Sigmoid colon (tissue), 7 donors: ENCODE measurements at places on chromosomes 2 and 18.

- DNase-seq, result no peak
Observed at GRCh38 chr2:212141499-212141898, 397.1 kb downstream of the ERBB4 start.

GRCh38 chr2:147342329-147342728, 502.5 kb upstream of the ACVR2A start:
- no peak for DNase-seq

GRCh38 chr2:101820519-101820918, 123.0 kb downstream of the MAP4K4 start:
- DNase-seq, result no peak

DNA sequence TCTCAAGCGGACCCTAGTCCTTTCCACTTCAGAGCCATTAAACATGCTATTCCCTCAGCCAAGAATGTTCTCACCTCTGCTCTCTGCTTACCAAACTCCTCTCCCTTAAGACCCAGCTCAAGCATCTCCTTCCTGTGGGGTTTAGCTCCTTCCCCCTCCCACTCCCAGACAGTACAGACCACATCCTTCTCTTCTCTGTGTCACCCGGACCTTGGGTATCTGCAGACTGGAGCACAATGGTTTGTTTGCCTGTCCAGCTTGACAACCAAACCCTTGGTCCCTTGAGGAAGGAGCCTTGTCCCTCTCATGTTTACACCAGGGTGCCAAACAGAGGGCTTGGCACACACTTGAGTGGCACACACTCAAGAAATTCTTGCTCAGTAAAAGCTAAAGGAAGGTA, 4.1 kb upstream of the CD8A start:
- DNase-seq, result no peak

DNA sequence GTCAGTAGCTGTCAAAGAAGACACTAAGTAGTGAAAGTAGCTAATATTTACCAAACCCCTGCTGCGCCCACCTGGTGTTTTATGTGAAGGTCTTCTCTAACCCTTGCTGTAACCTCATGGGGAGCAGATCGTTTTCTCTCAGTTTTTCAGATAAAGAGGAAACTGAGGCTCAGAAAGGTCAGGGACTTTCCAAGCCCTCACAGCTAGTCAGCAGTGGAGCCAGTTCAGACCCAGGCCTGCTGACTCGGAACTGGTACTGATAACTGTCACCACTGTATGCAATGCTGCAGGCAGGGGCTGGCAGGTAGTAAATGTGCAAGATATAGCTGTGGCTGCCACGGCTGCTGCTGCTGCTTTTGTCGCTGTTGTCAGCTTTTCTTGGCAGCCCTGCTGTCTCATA, 69.1 kb downstream of the LRRFIP1 start:
- no peak for DNase-seq

DNA sequence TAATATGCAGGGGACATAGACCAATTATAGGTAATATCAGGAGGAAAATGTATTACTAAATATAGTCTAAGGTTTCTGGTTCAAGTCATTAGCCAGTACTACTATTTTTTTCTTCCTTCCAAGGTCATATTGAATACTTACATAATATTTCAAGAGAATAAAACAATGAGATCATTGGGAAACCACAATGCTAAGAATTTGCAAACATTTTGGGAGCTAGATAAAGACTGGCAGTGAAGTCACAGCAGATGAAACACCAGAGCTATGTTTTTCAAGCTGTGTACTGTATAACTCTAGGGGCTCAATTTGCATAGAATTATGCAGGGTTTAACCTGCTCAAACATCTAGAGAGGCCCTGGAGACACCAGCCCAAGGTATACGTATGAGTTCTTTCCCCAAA, 80.5 kb upstream of the KCNH7 start:
- no peak for DNase-seq

DNA sequence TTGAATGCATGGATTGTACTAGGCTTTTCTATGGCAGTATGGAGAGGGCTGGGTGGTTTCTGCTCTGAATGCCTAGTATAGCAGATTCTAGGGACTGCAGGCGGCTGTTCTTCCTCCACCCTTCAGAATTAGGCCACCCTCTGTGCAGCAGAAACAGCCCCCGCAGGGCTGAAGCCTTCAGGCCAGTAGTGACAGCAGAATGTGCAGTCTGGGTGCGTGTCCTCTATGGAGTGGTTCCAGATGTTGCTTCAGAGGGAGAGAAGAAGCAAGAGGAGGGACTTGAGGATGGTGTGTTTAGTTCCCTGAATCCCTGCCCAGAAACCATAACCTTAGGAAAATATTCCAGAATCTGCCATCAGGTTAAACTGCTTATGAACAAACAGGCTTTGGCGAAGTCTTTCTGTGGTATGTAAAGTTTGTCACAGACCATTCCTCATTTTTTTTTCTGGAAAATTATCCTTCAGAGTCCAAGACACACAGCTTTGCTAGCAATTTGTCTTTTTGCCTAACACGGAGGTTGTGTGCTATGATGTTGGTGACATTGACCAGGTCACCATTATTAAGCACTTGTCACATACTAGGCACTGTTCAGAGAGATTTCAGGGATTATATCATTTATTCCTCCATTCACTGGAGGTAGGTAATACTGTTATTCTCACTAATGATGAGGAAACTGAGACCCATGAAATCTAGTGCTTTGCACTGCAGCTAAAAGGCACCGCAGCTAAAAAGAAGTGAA, 21.1 kb downstream of the CASP10 start:
- peak; percentile 77 for DNase-seq

DNA sequence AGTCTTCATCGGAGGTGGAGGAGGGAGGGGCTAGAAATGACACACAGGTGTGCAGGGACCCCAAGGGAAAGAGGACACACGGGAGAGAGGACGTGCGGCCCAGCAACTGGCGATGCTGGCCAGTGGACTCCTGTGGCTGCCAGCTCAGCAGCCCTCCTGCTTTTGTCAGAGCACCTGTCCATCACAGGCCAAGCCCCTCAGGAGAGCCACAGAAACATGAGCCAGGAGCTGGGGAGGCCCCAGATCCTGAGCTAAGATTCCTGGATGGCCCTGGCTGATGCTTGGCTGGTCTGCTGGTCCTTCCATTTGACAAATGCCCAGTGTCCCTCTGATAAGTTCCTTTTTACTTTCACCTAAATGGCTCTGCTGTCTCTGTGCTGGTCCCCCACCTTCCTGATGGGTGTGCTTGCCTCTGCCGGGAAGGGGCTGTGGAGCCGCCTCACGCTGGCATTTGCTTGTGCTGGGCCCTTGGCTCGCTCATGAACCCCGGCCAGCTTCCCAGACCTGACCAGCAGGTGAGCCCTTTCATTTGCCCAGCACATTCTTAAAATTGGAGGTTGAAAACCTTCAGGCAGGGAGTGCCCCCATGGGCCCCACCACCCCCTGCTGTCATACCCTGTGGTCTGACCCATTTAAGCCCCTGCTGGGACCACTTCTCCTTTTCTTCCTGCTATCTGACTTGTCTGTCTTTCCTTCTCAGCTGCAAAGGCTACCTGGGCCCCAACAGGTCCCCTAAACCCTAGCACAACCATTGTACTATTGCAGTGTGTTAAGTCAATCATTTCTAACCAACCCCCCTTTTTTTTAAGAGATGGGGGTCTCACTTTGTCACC, 37.3 kb downstream of the CYP27C1 start:
- DNase-seq, result peak; percentile 49

DNA sequence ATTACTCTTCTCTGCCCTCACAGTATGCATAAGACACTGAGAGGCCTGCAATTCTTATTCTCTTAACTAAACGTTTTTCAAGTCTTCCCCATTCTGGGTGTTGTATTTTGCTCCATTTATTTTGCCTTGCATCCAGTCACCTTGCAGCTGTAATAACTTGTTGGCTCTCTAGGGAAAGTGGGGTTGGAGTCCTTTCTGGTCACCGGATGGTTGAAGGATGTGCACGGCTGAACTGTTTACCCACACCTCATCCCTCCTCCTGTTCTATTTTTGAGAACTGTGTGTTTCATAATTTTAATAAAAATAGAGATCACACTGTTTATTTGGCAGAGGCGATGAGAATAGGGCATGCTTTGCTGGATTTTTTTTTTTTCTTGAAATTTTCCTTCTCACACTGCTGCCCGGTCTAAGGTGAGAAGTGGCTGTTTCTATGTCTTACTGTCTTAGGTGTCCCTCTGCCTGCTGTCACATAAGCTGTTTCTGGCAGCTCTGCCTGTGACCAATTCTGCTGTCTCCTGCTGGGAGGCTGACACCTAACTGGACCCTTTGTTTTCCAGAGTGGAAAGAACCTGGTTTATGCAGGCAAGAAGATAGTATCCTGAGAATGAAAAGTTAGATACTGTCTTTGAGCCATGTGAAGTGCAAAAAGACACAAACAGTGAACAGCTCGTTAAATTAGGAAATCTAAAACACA, 342.6 kb downstream of the DPP10 start:
- DNase-seq, result no peak

DNA sequence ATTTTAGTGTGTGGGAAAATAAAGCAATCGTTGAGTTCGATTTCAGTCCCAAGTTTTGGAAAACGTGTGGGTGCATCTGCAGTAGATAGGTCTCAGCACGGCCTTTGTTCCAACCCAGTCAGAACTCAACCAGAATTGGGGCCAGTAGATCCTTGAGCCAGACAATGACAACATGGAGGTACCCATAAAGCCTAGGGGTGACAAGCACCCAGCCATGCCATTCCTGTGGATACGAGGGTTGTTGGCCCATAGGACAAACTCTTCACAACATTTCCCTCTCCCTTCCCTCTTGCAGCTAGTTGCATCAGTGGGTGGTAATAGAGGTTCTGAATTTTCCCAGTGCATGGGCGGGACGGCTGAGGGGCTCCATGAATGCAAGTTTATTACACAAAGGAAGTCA, 60.1 kb downstream of the ST3GAL5 start:
- no peak for DNase-seq

DNA sequence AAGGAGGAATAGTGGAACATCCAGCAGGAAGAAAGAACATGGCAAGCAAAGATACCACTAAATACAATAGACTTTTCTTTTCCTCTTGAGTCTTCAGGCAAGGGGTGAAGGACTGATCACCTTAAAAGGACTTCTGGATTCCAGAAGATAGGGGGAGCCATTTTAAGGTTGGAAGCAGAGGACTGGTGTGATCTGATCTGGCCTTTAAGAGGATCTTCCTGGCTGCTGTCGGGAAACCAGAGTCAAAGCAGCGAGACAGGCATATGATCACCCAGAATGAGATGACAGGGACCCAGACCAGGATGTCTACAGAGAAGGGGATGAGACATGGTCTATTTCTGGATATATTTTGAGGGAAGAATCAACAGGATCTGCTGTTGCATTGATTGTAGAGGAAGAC, 558.0 kb downstream of the STK39 start:
- no peak for DNase-seq

- DNase-seq, result peak; percentile 82
Observed at GRCh38 chr2:9179572-9180201, 26.9 kb upstream of the ASAP2 start.

- no peak for DNase-seq
Observed at GRCh38 chr2:226678422-226678821, 121.2 kb downstream of the IRS1 start.

DNA sequence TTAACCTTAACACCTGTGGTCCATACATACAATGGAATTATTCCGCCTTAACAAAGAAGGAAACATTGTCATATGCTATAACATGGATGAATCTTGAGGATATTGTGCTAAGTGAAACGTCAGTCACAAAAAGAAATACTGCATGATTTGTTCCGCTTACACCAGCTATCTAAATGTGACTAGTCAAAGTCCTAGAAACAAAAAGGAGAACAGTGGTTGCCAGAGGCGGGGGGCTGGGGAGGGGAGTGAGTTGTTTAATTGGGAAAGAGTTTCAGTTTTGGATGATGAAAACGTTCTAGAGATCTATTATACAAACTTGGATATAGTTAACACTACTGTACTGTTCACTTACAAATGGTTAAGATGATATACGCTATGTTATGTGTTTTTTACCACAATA, 72.0 kb downstream of the SPRED2 start:
- DNase-seq, result no peak

GRCh38 chr18:58044370-58045241, 580 bp downstream of the NEDD4L start:
- peak; percentile 76 for DNase-seq

- DNase-seq, result no peak
Observed at GRCh38 chr18:31451625-31452024, 4.1 kb downstream of the DSG3 start.

- DNase-seq, result no peak
Observed at GRCh38 chr2:118954297-118955060, 12.5 kb downstream of the MARCO start.

GRCh38 chr18:71168557-71169145, 879.8 kb downstream of the SOCS6 start:
- no peak for DNase-seq

DNA sequence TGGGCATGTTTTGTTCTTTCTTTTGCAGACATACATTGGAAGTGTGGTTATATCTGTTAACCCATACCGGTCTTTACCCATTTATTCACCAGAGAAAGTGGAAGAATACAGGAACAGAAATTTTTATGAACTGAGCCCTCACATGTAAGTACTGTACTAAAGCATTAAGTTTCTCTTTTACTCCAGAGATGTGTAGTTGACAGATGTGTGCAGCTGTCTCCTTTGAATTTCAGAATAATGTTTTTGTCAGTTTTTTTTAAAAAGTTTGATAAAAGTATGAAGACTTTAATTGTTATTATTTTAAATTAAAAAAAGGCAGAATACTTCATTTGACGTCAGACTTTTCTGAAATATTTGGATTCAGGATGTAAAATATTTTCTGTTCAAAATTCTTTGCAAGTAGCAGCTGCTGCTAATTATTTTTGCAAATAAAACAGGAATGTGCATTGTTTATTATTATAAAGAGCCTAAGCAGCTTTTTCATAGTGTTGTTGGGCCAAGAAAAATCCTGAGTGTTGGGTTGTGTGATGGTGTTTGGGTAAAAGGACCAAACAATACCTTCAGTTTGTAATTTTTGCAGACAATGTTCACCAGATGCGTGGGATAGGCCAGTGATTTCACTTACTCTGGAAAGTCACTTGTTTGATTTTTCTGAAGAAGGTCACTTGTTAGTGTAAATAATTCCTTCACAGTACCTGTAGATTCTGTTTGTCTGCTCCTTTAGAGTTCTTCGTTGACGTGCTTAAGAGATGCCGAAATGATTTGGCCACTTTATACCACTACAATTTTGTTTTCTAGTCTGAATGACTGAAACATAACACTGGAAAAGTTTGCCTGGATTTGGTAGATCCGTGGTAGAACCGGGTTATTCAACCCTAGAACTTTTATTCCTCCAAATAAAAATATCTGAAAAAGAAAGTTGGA, 51.1 kb downstream of the MYO1B start:
- DNase-seq, result no peak

DNA sequence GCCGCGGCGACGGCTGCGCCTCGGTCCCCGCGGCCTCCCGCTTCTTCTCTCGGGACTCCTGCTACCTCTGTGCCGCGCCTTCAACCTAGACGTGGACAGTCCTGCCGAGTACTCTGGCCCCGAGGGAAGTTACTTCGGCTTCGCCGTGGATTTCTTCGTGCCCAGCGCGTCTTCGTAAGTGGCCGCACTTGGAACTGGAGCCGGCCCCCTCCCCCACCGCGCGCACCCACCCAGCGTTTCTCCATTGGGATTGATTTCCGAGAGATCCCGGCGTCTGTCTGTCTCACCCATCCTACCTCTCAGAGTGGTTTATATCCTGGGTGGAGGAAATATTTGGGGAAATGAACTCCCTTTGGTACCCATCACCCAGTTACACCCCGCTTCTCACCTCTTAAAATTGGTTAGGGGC, 498 bp downstream of the ITGAV start:
- DNase-seq, result peak; percentile 72

- no peak for DNase-seq
Observed at GRCh38 chr2:72579591-72580180, 246.1 kb downstream of the EXOC6B start.
